ENCODE measurements at places on chromosomes 4 and X. TPM values are rescaled to one million over a fixed set of nuclear protein-coding genes. Genes with fewer than 3 reads are reported as not detected.

- no peak for DNase-seq
Observed at GRCh38 chr4:164512124-164512523, 241.8 kb upstream of the SMIM31 start.

DNA sequence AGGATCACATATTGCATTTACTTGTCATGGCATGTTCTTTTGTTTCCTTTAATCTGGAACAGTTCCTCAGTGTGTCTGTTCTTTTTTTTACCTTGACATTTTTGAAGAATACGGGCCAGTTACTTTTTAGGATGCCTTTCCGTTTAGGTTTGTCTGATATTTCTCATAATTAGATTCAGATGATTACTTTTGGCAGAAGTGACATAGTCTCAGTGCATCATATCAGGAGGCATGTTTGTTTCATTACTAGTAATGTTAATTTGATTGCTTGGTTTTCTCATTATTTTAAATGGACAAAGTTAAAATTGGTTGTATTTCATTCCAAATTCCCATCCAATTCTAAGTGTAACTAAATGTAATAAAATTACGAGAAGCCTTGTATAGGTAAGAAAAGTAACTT, 8.3 kb downstream of the POLR2B start:
- no peak for DNase-seq

Gene CLDN34
- not detected for total RNA-seq

DNA sequence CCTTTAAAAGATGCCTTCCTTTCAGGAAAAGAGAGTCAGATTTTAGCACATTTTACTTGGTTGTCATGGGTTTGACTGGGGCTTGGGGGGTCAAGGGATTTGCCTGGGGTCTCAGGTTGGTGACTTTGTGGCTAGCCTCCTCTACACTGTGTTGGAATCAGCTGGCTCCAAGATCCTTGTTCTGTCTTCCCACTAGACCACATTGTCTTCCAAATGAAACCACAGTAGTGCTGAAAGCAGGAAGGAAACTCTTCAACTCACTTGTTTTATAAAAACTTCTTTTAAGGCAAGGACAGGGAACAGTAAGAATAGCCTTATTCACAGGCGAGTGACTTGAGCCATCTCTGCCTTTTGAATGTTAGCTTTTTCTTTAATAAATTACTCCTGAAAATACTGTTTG, 37.0 kb upstream of the OTUD4 start:
- no peak for DNase-seq

DNA sequence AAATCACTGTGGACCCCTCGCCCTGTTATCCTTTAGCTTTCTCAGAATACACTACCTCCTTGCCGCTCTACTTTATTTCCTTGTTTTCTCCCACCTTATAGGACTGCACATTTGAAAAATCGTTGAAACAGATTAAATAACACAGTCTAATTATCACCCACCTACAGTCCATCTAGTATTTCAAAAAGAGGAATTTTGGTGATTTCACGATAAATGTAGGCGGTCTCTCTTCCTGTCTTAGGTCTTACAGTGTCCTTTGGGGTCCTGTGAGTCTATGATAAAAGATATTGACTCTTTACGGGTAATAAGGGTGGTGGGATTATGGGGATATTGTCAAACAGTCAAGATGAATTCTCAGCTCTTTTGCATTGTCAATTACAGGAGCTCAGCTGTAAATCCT, 2.4 kb upstream of the TBL1X start:
- DNase-seq = no peak

Gene PHOX2B
- not detected for total RNA-seq

Gene ITM2A
- 145 TPM for total RNA-seq

Gene CT45A3
- total RNA-seq = not detected

DNA sequence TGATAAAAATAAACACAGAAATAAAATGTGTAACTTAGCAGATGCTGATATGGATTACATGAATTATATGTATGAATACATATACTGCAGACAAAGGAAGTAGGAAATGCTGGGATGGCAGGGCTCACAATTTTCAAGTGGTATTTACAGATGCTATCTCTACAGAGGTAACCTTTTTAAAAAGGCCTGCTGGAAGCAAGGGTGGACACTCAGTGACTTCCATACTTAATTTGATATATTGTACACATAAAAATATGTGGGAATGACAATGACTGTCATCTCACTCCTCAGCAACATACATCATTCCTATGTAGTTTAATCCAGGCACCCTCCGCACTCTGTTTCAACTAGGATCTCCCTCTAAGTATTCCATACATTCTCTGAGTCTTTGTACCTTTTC, 452.9 kb downstream of the DTHD1 start:
- no peak for DNase-seq

DNA sequence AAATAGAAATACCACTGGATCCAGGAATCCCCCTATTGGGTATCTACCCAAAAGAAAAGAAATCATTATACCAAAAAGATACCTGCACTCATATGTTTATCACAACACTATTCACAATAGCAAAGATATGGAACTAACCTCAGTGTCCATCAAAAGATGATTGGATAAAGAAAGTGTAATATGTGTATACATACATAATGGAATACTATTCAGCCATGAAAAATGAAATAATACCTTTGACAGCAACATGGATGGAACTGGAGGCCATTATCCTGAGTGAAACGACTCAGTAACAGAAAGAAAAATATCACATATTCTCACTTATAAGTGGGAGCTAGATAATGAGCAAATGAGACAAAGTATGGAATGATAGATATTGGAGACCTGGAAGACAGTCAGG, 74.2 kb upstream of the TLR3 start:
- no peak for DNase-seq

Gene MAGEA8
- not detected for total RNA-seq

DNA sequence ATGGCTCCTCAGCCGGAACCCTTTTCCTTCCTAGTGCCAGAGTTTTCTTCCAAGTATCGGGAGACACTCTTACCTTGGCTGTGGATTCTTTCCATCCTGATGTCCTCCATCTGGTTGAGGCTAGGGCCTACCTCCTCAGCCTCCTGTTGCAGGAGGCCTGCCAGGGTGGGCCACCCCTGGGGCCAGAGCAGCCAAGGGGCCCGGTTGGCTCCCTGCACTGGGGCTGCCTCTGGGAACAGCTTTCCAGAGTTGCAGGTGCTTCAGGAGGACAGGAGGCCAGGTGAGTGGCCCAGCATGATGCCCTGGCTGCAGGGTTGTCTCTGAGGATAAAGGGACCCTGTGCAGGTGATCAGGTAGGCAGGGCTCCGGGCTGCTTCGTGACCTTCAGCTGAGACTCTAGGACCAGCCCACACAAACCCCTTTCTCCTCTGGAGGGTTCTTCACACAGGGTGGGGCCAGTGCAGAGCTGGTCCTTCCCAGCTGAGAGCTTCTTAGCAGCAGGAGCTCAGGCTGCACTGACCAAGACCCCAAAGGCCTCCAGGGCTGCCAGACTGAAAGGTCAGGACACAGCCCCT, 5.3 kb upstream of the GPR78 start:
- DNase-seq = no peak

DNA sequence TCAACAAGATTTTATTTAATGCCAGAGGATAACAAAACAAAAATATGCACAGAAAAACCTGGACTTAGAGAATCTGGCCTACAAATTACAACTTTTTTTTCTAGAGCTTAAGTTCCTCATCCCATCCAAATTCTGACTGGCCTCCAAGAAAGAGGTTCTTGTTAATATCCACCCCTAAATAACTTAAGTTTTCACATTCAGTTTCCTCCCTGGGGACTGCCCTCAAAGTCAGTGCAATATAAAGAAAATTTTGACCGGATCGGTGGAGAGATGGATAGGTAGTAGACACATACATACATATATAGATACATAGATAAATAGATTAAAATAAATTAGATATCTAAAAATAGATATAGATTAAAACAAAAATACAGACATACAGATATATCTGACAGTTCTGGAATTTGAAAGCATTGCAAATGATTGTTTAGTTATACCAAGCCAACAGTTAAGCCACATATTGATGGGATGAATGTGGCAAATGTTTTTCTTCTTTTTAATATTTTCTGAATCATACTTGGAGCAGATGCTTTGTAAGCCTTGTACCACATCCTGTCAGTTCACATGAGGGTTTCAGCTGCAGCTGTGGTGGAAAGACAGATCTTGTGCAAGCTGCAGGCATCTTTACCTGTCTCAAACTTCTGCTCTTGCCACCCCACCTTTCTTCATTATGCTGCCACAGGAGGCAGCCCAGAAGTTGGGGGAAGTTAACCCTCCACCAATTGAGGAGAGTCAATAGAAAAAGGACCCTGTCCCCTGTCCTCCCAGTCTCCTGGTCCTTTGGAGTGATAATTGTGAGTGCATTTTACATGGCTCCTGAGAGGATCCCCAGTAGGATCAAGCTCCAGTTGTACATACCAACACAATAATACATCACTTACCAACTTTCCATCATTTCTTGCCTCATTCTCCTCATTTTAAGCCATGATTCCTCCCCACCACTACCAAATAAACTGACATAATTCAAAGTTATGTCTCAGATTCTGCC, 58.5 kb upstream of the PRDM8 start:
- peak; percentile 79 for DNase-seq

- DNase-seq = no peak
Observed at GRCh38 chr4:74338792-74339333, 26.1 kb upstream of the EREG start.

Data from activated CD4-positive, alpha-beta memory T cell treated with anti-CD3 and anti-CD28 coated beads, Interleukin-2, amount 10 ng/mL, durations not matched to agents 7 days and 5 days (primary cell).